Progenitor cell of endocrine pancreas (in vitro differentiated cells): ENCODE measurements at places on chromosomes 2 and 18.

- no peak for DNase-seq
These were observed 37.5 kb downstream of the LOXHD1 start for GRCh38 chr18:46619559-46619958.

GRCh38 chr2:195818526-195818925 lies 161.5 kb downstream of the SLC39A10 start:
- DNase-seq, result no peak

DNA sequence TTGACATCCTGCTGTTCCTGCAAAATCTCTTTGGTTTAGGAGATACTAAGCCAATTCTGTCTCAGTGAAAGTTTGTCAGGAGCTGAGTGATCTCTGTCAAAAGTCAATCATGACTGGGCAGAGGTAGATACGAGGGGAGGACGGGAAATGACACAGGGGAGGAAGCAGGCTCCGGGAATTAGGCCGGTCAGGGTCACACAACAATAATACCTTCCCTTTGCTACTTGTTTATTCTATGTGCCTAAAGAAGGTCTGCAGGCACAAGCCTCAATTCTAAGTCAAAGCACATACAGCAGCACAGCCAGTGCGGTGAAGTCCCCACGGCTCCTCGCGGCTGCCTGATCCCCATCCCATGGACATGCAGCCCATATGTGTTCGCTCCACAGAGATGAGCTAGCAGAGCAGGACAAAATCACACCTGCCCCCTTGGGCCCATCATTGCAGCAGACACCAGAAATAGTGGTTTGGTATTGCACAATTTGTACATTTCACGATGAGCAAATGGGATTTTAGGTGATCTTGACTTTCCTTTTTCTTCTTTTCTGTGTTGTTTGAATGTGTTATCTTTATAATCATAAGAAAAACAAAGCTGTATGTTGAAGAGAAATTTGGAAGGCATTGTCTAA lies 141.4 kb downstream of the VAPA start:
- DNase-seq, result no peak

DNA sequence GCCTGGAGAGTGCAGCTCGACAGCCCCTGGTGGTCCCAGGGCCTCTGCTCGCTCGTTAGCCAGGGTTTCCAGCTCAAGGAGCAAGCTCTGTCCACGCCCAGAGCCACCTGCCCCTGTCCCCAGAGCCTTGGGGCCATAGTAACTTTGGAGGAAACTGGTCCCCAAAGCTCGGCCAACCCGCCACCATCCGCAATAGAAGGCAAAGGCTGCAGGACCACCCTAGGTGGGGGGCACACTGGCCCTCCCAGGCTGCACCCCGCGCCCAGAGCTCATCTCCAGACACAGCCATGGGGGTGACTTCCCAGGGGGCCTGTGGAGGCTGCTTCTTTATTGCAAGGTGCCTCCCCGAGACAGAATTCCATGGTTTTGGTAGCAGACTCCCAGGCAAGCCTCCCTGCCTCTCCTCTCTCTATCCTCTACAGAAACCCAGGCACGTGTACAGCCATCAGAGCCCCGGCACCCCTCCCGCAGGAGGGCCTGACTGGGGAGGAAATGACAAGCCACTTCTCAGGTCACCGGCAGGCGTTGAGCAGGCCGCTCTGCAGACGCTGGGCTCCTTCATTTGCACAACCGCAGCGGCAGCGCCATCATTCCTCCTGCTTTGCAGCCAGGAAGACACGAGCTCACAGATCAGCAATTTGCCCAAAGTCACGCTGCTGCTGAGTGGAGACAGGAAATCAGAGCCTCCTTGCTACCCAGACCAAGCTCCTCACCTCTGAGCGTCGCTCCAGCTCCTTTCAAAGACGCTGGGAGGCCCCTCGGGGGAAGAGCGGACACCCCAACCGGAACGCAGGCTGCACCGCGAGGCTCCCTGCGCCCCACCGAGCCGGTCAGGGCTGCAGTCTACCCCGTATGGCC lies 80.2 kb downstream of the NDUFA10 start:
- no peak for DNase-seq

GRCh38 chr2:157421331-157421944 lies 22.5 kb downstream of the CYTIP start:
- no peak for DNase-seq

- DNase-seq, result no peak
These were observed 77.5 kb upstream of the TTC21B start for GRCh38 chr2:166031054-166031453.

DNA sequence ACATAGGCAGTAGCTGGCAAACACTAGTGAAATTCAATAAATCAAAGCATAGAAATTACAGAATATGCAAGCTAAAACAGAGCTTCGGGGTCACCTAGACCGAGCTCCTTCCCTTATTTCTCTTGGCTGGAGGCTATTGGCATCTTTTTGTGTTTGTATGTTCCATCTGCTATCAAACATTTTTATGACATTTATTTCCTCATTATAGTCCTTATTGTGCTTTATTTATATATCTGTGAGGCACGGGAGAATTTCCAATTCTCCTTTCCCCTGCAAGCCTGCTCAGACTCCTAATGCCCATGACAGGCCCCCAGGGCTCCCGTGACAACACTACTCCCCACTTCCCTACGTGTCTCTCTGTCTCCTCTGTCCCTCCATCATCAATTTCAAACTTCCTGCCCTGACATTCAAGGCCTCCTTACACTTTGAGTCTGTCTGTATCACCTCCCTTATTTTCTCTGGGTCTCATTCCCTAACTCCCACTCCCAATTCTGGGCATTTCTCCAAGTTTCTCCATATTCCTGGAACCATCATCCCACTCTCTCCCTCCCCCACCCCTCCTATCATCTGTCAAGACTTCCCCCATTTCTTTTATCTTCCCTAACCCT lies 316.9 kb downstream of the OSR1 start:
- DNase-seq, result no peak
